ENCODE measurements at places on chromosomes 7 and 10.

- DNase-seq: no peak
Measured at GRCh38 chr10:116385994-116386809, 41.4 kb upstream of the PNLIPRP3 start.

- DNase-seq: no peak
Measured at GRCh38 chr10:22570733-22571430, 143.5 kb downstream of the PIP4K2A start.

- DNase-seq: no peak
Measured at GRCh38 chr7:106793015-106793975, 71.8 kb upstream of the PIK3CG start.

DNA sequence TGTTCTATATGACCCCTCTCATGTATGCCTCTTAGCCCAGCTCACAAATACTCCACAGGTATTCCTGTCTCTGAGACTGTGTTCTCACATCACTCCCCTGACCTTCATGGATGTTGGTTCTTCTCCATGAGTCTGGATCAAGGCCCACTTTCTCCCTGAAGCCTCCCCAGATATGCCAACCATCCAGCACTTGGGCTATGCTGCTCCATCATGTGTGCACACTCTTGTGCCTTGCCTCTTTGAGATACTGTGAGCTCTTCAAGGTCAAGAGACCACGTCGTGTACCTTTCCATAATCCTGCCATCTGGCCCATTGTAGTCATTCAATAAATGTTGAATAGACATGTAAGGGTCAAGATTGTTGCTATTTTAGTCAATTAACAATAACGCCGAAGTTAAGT lies 30.1 kb upstream of the TM9SF3 start:
- no peak for DNase-seq

DNA sequence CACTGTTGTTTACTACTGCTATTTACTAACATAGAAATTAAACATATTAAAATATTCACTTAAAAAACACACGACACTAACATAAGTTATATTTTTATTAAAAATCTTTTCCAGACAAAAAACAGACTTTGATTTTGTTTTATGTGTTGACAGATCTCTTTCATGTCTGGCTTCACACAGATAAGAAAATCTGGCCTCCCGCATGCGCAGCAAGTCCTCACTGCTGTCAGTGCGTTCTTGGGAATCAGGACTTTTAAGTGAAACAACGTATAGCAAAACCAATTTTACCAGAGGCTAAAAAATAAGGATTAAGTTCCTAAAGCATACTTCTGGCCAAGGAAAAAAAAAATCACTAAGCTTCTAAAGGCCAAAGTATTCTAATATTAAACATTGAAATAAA lies 1.2 kb upstream of the IDI1 start:
- no peak for DNase-seq

All from forelimb muscle (tissue), 1 donor.